ENCODE measurements at places on chromosomes 16 and 17. TPM values are rescaled to one million over a fixed set of nuclear protein-coding genes. Genes with fewer than 3 reads are reported as not detected.

CCT6B gene
- total RNA-seq: not detected

DNA sequence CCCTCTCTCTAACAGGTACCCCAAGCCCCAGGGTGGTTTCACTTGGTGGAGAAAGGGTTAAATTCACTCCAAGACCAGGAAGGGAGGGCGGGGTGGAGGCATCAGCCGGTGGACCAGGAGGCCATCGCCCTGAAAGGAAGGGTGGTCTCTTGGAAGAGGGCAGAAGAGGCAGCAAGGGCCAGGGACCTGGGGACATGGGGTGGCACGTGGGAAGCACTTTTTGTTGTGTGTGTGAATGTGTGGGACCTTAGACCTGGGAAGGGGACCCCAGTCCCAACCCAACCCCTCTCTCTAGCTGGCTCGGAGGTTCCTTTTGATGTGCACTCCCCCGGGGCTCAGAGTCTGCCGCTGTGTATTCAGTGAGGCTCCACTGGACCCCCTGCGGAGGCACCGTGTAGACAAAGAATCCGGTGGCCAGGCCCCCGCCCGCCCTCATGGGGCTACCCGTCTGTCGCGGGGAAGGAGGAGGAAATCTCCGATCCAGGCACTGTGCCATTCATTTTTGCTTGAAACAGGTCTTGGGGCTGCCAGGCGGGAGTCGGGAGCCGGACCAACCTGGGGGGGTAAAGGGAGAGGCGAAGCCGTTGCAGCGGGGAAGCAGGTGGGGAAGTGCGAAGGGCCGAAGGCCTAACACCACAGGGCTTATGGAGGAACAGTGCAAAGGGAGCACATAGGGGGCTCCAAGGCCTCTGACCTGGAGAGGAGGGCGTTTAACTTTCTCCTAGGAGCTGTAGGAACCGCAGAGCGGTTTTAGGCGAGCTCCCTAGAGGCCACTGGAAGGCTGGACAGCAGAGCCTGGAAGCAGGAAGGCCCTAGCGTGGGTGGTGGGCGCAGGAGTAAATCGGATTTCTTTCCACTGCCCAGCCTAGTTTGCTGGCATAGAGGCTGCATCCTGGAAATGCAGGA is 3.2 kb upstream of the WNT3 start:
- no peaks in the 10 kb centered on the region for H3K36me3 ChIP-seq

FSCN2 gene
- 7.9 TPM for total RNA-seq

DNA sequence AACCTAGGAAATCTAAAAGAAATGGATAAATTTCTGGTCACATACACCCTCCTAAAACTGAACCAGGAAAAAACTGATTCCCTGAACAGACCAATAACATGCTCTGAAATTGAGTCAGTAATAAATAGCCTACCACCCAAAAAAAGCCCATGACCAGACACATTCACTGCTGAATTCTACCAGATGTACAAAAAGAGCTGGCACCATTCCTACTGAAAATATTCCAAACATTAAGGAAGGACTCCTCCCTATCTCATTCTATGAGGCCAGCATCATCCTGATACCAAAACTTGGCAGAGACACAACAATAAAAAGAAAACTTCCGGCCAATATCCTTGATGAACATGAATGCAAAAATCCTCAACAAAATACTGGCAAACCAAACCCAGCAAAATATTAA is 52.9 kb downstream of the TTC19 start:
- no peaks in the 10 kb centered on the region for H3K36me3 ChIP-seq
- no peaks in the 10 kb centered on the region for H3K4me1 ChIP-seq
- H3K27me3 ChIP-seq: no peaks in the 10 kb centered on the region

GRCh38 chr17:11142231-11142630 is 98.8 kb upstream of the SHISA6 start:
- no peaks in the 10 kb centered on the region for H3K4me1 ChIP-seq
- H3K27ac ChIP-seq: no peak overlapping the region
- H3K4me3 ChIP-seq: no peak overlapping the region
- no peak for DNase-seq
- H3K27me3 ChIP-seq: no peaks in the 10 kb centered on the region

DNA sequence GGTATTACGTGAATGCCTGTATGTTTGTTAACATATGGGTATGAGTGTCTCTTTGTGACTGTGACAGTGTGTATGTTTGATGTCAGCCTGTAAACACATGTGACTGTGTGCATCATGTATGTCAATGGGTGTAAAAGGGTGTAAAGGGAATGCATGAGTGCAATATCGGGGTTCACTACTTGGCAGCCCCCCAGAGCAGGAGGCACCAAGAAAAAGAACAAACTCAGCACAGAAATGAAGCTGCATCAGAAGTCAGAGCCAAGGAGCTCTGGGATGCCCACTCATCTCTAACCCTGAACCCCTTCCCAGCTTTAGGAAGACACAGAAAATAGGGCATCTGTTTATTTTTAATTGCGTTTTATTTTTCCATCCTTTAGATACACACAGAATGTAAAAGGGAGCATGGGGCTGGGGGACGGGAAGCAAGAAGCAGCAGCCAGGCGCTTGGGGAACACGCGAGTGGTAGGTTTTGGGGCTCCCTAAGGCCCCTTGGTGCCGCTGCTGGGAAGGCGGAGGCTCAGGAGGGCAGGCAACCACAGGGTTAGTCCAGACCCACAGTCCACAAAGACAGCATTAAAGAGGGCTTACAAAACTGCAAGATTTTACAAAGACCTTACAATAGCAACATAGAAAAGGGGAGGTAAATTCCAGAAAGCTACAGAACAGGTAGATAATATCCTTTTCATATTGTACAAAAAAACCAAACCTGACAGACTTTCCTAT is 2.3 kb upstream of the HOXB6 start:
- H3K27me3 ChIP-seq: no peaks in the 10 kb centered on the region
- no peaks in the 10 kb centered on the region for H3K36me3 ChIP-seq
- no peak overlapping the region for H3K4me3 ChIP-seq
- no peak overlapping the region for H3K27ac ChIP-seq
- no peaks in the 10 kb centered on the region for H3K4me1 ChIP-seq

OTOP3 gene
- total RNA-seq: not detected

DNA sequence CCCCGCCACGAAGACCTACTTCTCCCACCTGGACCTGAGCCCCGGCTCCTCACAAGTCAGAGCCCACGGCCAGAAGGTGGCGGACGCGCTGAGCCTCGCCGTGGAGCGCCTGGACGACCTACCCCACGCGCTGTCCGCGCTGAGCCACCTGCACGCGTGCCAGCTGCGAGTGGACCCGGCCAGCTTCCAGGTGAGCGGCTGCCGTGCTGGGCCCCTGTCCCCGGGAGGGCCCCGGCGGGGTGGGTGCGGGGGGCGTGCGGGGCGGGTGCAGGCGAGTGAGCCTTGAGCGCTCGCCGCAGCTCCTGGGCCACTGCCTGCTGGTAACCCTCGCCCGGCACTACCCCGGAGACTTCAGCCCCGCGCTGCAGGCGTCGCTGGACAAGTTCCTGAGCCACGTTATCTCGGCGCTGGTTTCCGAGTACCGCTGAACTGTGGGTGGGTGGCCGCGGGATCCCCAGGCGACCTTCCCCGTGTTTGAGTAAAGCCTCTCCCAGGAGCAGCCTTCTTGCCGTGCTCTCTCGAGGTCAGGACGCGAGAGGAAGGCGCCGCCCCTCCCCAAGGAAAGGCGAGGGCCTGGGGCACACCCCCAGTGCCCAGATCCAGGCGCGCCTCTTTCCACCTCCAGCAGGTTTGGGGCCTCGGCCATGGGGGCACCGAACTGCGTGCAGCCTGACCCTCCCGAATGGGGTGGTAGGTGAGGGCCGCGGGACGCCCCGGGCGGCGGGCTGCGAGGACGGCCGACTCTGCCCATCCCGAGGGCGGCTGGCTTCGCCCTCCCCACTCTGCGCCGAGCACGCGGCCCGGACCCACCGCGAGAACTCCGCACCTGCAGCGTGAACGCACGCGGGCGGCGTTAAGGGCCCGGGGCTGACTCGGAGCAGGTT is 664 bp downstream of the HBQ1 start:
- H3K36me3 ChIP-seq: no peaks in the 10 kb centered on the region
- H3K27ac ChIP-seq: no peak overlapping the region
- H3K4me3 ChIP-seq: peak overlapping the region; percentile 37
- peaks cover 38% of the 10 kb centered on the region for H3K27me3 ChIP-seq
- peaks cover 17% of the 10 kb centered on the region for H3K4me1 ChIP-seq

DNA sequence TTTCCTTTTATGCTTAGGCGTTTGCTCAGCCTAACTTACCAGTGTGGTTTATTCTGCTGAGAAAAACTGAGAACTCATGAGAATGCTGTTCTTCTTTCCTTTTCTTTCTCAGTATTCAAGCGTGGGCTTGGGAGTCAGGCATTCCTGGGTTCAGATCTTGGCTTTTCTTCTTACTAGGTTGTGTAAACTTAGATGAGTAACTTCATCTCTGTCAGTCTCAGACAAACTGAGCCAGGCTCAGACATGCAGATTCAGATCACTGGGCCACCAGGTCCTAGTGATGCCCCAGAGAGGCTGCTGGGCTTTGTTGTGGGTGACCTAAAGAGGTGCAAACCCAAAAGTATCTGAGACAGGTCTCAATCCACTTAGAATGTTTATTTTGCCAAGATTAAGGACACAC is 95.8 kb upstream of the MPHOSPH6 start:
- H3K36me3 ChIP-seq: no peaks in the 10 kb centered on the region
- H3K4me3 ChIP-seq: no peak overlapping the region
- H3K4me1 ChIP-seq: no peaks in the 10 kb centered on the region

DNA sequence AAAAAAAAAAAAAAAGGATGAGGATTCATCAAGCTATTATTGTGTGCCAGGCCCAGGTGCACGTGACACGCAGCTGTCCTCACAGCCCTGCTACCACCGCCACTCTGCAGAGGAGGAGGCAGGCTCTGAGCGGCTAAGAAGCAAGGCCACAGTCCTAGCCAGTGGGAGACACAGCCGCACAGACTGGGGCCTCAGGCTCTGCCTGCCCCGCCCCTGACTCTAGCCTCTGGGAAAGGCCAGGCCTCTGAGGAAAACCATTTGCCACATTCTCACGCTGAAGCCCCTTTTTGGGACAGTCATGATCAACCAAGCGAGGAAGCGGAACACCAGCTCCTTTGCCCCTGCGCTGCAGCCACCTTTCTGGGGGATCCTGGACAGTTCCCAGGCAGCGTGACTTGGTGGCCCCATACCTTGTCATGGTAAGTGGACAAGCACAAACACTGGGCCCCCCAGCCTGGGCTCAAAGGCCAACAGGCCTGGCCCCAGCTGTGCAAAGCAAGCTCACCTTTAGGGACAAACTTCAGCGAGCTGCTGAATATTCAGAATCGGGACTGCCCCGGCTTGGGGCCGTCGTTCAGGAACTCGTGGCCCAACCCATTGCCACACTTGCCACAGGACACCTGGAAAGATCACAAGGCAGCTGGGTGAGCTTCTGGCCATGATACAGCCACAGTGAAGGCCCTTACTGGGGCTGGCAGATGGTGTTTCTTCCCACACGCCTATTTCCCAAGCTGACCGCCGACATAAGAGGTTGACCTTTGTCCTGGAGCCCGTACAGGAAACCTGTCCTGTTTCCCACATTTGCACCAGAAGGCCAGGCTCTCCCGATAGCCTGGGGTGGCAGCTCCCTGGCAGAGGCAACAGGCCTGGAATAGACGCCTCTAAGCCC is 2.5 kb downstream of the MSRB1 start:
- H3K4me1 ChIP-seq: peaks cover 10% of the 10 kb centered on the region
- peak; percentile 75 for DNase-seq

ASIC2 gene
- 1.8 TPM for total RNA-seq

DNA sequence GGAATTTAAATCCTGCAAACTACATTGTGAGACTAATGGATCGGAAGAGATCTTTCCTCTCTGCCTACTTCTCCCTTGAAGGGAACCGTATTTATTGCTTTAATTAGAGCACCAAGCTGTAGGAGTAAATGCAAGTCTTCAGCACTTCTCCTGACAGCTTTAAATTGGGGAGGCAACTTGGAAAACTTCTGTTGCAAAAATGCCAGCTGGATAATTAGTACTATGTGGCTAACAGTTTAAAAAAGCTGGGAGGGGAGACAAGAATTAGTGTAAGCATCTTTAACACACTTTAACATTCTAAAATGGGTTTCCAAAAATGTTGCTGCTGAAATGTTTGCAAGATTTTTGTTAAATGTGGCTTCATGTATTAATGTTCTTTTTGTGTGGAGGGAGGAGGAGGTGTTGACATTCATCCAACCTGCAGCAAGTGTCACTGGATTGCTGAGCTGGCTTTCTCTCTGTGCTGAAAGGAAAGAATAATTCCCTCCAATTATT is 108.5 kb downstream of the PCTP start:
- no peaks in the 10 kb centered on the region for H3K36me3 ChIP-seq
- no peak for DNase-seq
- no peak overlapping the region for H3K27ac ChIP-seq
- no peak overlapping the region for H3K4me3 ChIP-seq
- no peaks in the 10 kb centered on the region for H3K27me3 ChIP-seq
- H3K4me1 ChIP-seq: no peaks in the 10 kb centered on the region

- no peak overlapping the region for H3K27ac ChIP-seq
- H3K4me3 ChIP-seq: no peak overlapping the region
- H3K36me3 ChIP-seq: no peaks in the 10 kb centered on the region
- H3K27me3 ChIP-seq: no peaks in the 10 kb centered on the region
- H3K4me1 ChIP-seq: no peaks in the 10 kb centered on the region
Observed at GRCh38 chr16:16864536-16864935, 485.6 kb downstream of the NPIPA7 start.

DNA sequence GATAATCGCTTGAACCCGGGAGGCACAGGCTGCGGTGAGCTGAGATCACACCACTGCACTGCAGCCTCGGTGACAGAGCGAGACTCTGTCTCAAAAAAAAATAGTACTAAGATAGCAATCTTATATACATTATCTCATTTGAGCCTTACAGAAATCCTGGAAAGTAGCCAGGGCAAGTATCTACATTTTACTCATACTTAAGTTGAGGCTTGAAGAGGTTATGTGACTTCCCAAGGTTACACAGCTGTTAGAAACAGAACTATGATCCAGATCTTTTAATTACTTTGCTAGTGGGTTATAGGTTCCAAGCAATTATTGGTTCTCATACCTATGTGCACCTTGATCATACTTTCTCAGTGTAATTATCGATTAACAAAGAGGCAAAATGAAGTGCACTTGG is 15.4 kb downstream of the C17orf78 start:
- no peaks in the 10 kb centered on the region for H3K27me3 ChIP-seq
- no peak for DNase-seq

PGS1 gene
- 32.4 TPM for total RNA-seq

GRCh38 chr17:2549392-2550211 is 37.9 kb upstream of the METTL16 start:
- DNase-seq: no peak
- no peak overlapping the region for H3K27ac ChIP-seq
- no peaks in the 10 kb centered on the region for H3K27me3 ChIP-seq
- no peaks in the 10 kb centered on the region for H3K36me3 ChIP-seq
- no peak overlapping the region for H3K4me3 ChIP-seq
- H3K4me1 ChIP-seq: peaks cover 32% of the 10 kb centered on the region

- H3K27ac ChIP-seq: no peak overlapping the region
- H3K36me3 ChIP-seq: no peaks in the 10 kb centered on the region
- no peak overlapping the region for H3K4me3 ChIP-seq
- no peaks in the 10 kb centered on the region for H3K4me1 ChIP-seq
Observed at GRCh38 chr17:64223931-64224629, 39.0 kb downstream of the TEX2 start.

DNA sequence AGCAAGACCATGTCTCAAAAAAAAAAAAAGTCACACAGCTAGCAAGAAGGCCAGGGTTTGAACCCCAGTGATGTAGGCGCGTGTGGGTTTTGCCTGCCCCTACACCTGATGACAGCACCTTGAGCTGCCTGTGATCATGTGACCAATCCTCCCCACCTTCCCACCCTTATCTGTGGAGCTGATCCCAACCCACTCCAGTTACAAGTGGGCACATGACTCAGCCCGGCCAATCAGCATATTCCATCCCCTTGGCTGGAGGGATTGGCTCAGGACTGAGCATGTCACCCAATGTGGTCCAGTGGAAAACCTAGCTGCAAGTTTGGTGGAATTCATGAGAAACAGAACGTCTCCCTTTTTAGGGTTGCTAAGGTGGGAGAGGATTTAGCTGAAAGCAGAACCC is 6.6 kb downstream of the TMEM114 start:
- H3K4me3 ChIP-seq: no peak overlapping the region
- H3K27me3 ChIP-seq: no peaks in the 10 kb centered on the region
- DNase-seq: no peak

Data from Peyer's patch (tissue), 4 donors.